ENCODE measurements at places on chromosomes 7 and 10.

DNA sequence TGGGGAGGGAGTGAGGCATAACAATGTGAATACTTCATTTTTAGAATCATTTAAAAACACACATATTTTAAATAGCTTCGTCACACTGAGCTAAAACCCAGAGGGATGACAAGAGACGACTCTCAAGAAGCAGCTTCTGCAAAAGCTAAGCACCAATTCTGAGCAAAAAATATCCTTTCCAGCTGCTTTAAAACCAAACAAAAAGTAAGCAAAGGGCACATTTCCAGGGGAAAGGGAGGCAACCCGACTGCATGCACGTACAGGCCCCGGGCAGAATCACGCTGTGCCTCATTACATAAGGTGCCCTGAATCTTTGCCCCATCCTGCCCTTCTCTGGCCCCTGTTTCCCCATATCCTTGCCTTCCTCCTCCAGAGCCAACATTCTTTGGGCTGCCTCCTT, 78.4 kb downstream of the DGKI start:
- no peak overlapping the region for H3K4me3 ChIP-seq
- no peaks in the 10 kb centered on the region for H3K4me1 ChIP-seq
- no peak for DNase-seq
- no peak overlapping the region for H3K27ac ChIP-seq

GRCh38 chr7:123410273-123410904, 124.0 kb downstream of the IQUB start:
- no peak overlapping the region for H3K4me3 ChIP-seq
- no peak overlapping the region for H3K27ac ChIP-seq
- H3K27me3 ChIP-seq = no peaks in the 10 kb centered on the region

- H3K27ac ChIP-seq = no peak overlapping the region
- no peaks in the 10 kb centered on the region for H3K36me3 ChIP-seq
- peak; percentile 60 for DNase-seq
- no peak overlapping the region for H3K4me3 ChIP-seq
These were observed 1.7 kb downstream of the DPY19L1 start for GRCh38 chr7:35035511-35035961.

- no peak overlapping the region for H3K27ac ChIP-seq
- H3K27me3 ChIP-seq = no peaks in the 10 kb centered on the region
- H3K36me3 ChIP-seq = no peaks in the 10 kb centered on the region
- DNase-seq = no peak
- H3K4me3 ChIP-seq = peak overlapping the region; percentile 38
These were observed 76.9 kb upstream of the KMT2C start for GRCh38 chr7:152512706-152513105.

- H3K27me3 ChIP-seq = no peaks in the 10 kb centered on the region
- no peaks in the 10 kb centered on the region for H3K36me3 ChIP-seq
- H3K4me1 ChIP-seq = no peaks in the 10 kb centered on the region
- H3K4me3 ChIP-seq = no peak overlapping the region
These were observed 10.6 kb upstream of the PRSS2 start for GRCh38 chr7:142760071-142760642.

DNA sequence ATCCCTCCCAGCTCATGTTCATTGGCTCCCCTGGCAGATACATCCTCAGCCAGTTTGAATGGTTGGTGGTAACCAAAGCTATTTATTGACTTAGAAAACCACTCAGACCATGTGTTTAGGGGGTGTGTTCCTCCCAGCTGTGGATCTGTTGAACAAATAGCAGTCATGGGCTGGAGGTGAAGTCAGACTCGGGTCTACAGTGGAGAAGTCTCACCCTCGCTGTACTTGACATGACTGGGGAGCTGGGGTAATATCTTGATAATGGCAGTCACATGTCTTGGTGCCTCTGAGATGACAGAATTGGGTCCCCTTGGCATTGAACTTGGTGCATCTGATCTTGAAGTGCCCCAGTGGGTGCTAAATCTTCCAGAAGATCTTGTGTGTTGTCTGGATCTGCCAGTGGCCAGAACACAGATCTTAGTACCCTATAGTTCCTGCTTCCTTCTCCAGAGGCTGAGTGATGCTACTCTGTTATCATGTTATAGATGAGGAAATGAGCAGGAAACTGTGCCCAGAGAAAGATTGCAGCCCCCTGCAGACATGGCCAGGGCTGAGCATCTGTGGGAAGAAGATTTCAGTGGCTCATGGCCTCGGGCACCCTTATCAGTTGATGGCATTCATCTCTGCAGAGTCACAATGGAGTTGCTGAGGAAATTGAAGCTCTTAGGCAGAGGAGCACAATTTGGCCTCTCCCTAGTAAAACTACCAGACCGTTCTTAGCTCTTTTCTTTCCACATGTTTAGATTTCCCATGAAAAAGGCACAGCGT, 50.4 kb downstream of the ADRA2A start:
- H3K27ac ChIP-seq = no peak overlapping the region
- no peaks in the 10 kb centered on the region for H3K36me3 ChIP-seq
- H3K27me3 ChIP-seq = no peaks in the 10 kb centered on the region
- H3K4me3 ChIP-seq = no peak overlapping the region
- no peak for DNase-seq
- no peaks in the 10 kb centered on the region for H3K4me1 ChIP-seq

- H3K27ac ChIP-seq = no peak overlapping the region
- H3K27me3 ChIP-seq = no peaks in the 10 kb centered on the region
- no peaks in the 10 kb centered on the region for H3K36me3 ChIP-seq
- DNase-seq = peak; percentile 2
These were observed 6.6 kb downstream of the NPC1L1 start for GRCh38 chr7:44534501-44534900.
